ENCODE measurements at places on chromosomes 3 and 15.

GRCh38 chr3:69567023-69567709 is 172.1 kb upstream of the MITF start:
- no peak for DNase-seq

- DNase-seq, result no peak
Measured at GRCh38 chr3:107630779-107631178, 108.0 kb downstream of the BBX start.

GRCh38 chr3:53038679-53039375 is 7.0 kb downstream of the SFMBT1 start:
- no peak for DNase-seq

DNA sequence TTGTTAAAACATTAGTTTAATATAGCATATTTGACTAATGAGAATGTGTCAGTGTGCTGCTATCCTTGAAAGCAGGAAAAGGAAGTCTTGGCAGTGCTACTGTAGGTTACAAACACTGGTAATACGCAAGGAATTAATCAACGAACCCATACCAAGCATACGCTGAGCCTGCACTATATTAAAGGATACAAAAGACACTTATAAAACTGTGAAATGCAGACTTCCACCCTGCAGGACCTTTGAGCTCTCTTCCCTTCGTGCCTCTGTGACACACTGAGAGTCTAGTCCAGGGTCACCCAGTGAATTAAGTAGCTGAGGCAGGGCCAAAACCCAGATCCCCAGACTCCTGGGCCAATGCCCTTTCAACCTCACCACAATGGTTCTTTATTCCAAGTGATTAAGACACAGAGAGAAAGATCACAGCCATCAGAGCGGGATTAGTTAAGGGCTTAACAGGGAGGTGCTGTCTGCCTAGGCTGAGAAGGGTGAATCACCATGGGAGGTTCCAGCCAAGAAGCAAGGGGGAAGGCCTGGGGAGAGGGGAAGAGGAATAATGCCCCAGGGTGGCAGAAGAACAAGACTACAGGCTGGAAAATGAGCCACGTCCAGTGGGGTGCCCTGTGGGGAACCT is 6.8 kb downstream of the ANXA2 start:
- no peak for DNase-seq

DNA sequence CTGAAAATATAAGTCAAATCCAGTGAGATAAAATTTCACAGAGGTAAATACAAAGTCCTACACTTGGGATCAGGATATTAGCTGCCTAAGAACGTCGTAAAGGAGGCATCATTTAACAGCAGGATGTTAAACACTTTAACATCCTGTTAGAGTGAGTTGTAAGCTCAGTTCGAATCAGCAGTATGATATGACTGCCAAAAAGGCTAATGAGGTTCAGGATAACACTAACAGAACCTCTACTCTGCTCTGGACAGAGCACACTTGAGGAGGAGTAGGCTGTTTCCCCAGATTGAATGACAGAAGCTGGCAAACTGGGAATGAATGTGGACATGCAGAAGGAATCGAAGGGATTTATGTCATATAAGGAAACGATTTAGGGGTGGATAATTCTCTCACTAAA is 227.1 kb upstream of the CD96 start:
- no peak for DNase-seq

GRCh38 chr3:39414421-39414907 is 7.9 kb downstream of the RPSA start:
- no peak for DNase-seq

- no peak for DNase-seq
Measured at GRCh38 chr3:189275852-189276251, 104.1 kb downstream of the TPRG1 start.
